Stimulated activated CD8-positive, alpha-beta memory T cell treated with anti-CD3 and anti-CD28 coated beads, Interleukin-4, amount 100 ng/mL, for 1 hour (primary cell): ENCODE measurements at places on chromosomes 7 and 10.

DNA sequence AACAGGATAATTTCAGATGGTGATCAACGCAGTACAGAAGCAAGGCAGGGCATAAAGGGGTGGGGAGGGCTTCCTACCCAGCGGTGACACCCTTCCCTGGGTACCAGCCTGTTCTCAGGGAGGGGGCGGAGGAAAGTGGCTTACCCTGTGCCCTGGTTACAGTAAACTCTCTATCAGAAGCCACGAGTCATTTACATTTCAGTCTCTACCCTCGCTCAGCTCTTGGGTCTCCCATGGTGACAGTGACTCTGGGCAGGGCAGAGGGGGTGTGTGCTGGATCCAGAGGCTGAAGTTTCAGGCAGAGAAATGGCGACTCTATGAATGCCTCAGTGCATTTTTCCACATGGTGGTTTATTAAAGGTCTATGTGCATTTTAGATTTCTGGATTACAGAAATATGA is 107.0 kb downstream of the ADARB2 start:
- DNase-seq = no peak

- no peak for DNase-seq
Observed at GRCh38 chr7:80298201-80298600, 163.6 kb downstream of the GNAI1 start.

DNA sequence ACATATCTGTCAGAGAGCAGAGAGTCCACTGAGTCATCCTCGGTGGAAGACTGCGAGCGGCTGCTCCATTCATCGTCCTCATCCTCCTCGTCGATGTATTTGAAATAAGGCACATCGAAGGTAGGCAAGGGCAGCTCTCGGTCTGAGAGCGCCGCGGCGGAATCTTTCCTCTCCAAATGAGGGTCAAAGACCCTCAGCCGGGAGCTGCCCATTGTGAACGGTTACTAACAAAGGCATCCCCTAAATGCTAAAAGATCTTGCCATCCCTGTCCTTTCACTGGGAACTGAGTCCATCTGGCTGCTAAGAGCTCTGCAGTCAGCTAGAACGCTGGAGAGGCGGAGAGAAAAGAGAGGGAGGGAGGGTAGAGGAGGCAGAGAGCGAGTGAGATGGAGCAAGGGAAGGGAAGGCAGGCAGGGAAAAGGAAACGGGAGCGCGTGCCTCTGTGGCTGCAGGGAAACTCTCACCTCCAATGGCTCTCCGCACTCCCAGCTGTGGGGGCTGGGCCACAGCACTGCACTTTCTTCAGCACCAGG is 163.4 kb downstream of the RAPGEF5 start:
- no peak for DNase-seq

- DNase-seq = no peak
Observed at GRCh38 chr7:117085275-117085674, 132.0 kb downstream of the ST7 start.

DNA sequence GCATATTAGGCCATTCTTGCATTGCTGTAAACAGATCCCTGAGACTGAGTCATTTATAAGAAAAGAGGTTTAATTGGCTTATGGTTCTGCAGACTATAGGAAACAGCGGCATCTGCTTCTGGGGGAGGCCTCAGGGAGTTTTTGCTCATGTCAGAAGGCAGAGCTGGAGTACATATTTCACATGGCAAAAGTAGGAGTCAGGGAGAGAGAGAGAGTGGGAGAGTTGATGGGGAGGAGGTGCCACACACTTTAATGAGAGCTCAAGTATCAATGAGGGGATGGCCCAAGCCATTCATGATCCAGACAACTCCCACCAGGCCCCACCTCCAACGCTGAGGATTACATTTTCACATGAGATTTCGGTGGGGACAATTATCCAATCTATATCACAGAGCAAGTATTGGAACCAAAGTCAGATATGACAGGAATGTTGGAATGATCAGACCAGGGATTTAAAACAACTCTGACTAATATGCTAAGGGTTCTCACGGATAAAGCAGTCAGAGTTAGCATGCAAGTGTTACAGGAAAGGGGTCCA is 795.3 kb upstream of the CELF2 start:
- DNase-seq = no peak

- no peak for DNase-seq
Observed at GRCh38 chr10:125411724-125412123, 251.4 kb upstream of the CTBP2 start.

GRCh38 chr7:107118109-107118900 is 50.5 kb upstream of the HBP1 start:
- DNase-seq = no peak
